NCI-H2029 (cell line): ENCODE measurements at places on chromosomes 5 and 9.

DNA sequence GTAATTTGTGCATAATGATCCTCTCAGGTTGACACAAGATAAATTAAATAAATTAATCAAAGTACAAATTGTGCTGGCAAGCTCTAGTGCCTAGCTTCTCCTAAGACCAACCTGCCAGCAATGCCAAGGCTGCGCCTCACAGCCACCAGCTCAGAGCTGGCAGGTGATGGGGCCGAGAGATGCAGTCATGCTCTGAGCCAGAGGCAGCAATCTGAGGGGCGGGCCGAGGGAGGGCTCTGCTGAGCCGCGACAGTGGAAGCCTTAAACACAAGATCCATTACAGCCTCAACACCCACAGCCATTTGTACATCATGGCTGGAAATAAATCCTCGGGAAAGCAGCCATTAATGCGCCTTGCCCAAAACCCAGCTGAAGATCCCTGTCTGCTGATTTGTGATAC, 20.3 kb downstream of the MED27 start:
- DNase-seq = no peak

DNA sequence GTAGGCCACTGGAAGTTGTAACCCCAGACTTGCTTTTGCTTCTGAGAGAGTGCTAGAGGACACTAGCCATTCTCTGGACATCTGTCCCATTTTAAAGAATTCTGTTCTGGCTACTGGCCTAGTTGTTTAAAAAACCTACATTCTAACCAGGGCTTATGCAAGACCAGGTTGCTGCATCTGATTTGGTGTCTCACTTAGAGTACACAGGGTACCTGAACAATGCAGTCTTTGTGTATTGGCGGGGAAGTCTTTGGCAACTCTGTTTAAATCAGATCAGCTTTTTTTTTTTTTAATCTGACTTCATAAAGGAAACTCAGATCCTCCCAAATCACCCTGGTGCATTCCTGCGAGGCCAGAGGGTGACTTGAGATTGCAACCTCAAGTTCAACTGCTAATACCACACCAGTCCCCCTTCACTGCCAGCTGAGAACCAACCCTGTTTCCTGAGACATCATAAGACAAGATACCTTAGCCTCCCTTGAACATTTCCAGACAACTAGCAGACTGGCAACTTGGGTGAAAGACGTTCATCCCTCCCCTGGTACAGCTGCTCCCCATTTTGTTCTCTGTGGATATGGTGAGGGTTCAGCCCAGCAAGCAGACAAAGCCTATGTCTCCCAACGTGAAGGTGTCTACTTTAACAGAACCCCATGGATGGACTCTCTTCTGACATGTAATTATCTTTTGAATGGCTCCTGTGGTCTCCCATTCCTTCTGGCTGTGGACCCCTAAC, 27.0 kb downstream of the SKP1 start:
- DNase-seq = no peak

- DNase-seq = no peak
These were observed 33.5 kb downstream of the SEMA4D start for GRCh38 chr9:89464300-89464901.

GRCh38 chr5:152546493-152546892, 141.4 kb upstream of the NMUR2 start:
- DNase-seq = no peak

DNA sequence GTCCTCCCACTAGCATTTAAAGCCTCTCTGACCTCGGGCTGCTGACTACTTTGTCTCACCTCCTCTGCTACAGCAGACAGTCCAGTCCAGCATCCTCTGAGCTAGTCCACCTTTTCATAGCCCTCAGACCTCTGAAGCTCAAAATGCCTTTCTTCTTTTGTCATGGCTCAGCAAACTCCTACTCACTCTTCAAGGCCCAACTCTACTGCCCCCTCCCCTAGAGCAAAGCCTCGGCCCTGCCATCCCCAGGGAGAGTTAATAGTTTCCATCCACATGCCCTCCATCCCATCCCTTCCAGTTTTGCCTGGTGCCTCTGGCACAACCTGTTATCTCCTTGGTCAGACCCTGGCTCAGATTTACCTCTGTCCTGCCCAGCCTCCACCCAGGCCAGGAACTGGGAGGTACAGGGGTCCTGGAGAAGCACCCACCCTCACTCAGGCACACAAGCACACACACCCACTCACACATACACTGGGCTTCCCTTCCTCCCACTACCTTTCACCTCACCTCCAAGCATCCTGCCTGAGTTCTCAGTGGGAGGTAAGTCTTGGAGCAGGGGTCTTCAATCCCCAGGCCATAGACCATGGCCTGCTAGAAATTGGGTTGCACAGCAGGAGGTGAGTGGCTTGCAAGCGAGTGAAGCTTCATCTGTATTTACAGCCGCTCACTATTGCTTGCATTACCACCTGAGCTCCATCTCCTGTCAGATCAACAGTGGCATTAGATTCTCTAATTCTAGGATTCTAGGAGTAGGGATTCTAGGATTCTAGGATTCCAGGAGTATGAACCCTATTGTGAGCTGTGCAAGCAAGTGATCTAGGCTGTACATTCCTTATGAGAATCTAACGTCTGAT, 18.1 kb downstream of the PDLIM4 start:
- DNase-seq = no peak

DNA sequence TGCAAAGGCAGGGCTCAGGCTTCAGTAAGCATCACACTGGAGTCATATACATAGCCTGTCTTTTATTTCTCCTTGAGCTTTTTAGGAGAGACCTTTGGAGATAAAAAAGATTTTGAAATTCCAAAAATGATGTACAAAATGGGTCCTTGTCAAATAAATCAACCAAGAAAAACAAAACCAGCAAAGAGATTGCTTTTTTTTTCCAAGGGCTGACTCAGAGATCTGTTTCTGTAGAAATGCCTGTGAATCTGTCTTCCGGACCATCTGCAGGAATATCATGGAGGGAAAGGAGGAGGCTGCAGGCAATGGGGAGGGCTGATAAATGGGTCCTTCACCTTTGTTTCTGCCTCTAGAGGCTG, 77.4 kb downstream of the SLIT3 start:
- DNase-seq = no peak

- no peak for DNase-seq
These were observed 203.6 kb downstream of the EDIL3 start for GRCh38 chr5:84181093-84181492.

DNA sequence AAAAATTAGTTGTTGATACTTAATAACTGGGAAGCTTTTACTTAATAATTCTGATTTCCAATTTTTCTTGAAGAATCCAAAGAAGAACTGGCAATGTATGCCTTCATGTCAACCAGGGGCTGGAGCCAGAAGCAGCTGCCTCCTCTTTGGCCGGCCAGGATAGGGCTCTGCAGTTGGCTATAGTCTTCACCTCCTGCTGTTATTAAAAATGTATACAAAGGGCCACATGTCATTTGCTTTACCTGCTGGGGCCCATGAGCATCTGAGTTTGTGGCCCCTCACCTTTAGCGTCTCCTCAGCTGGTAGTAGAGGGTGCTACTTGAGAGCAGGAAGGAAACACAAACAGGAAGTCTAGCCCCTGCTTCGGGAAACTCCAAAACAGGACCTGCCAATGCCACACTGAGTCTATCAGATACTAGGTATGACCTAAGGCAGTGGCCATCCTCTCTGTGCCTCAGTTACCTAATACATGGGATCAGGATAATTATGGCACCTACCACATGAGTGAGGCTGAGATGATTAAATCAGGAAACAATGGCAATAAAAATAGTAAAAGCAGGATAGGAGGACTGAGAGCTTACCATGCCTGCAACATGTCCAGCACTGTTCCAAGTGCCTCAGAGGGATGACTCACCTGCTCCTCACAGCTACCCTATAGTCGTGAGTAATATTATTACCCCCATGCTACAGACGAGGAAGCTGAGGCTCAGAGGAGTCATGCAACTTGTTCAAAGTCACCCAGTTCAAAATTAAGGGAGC, 21.3 kb downstream of the CCDC69 start:
- DNase-seq = no peak

DNA sequence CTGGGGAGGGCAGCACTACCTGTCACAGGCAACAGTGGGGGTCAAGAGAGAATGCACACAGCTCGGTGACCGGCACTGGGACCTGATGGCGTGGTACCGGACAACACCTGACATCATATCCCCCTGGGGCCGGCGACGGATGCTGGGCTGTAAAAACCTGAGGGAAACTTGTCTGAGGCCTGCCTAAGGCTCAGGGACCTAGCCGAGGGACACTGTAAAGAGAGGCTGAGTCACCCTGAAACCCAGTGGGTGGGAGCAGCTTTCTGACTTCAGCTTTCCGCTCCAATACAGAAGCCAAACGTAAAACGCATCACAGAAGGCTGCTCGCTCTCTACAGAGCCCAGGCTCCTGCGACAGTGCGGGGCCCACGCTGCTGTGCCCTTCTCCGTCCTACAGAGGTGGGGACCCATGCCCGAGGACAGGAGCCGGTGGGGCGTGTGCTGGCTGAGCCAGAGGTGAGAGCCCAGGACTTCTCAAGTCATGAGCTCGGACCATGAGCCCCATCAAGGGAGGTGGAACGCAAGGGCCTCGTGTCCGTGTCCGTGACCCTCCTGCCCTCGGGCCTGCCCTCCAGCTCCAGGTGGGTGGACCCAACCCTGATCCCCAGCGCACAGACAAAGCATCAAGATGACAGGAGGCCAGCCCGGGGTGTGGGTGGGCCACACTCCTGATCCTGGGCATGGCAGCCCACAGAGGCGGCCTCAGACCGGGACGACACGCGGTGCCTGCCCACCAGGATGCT, 5.3 kb downstream of the RALGDS start:
- DNase-seq = no peak
